ENCODE measurements at places on chromosomes 12 and 14. TPM values are rescaled to one million over a fixed set of nuclear protein-coding genes. Genes with fewer than 3 reads are reported as not detected.

DNA sequence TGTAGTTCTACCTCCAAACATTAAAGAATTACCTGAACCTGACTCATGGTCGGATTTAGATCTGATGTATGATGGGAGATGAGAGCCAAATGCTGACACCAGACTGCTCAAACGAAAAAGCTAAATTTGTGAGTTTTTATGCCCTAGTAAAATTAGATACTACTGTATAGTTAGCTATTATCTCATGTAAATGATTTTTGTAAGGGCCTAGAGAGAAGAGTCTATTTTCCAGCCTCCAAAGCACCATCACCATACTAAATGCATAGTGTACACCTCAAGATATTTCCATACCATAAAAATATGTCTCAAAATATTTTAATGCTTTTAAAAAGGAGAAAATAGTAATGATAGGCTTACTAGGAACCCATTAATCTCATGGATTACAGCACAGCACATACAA is 18.3 kb downstream of the ANKS1B start:
- DNase-seq, result no peak

DNA sequence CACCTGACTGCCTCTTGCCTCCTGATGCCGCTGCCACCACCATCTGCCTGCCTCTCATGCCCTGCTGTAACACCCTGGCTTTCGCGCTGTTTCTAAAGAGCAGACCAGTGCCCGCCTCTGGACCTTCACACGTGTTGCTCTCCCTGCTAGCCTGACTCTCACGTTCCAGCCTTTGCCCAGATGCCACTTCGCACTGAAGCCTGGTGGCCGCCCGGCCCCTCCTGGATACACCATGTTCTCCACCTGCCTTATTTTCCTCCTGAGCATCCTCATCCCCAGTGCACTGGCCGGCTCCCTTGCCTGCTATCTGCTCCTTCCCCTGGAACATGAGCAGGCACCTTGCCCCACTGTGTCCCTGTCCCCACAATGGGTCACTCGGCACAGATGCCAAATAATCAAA is 146.5 kb downstream of the PIWIL1 start:
- no peak for DNase-seq

DNA sequence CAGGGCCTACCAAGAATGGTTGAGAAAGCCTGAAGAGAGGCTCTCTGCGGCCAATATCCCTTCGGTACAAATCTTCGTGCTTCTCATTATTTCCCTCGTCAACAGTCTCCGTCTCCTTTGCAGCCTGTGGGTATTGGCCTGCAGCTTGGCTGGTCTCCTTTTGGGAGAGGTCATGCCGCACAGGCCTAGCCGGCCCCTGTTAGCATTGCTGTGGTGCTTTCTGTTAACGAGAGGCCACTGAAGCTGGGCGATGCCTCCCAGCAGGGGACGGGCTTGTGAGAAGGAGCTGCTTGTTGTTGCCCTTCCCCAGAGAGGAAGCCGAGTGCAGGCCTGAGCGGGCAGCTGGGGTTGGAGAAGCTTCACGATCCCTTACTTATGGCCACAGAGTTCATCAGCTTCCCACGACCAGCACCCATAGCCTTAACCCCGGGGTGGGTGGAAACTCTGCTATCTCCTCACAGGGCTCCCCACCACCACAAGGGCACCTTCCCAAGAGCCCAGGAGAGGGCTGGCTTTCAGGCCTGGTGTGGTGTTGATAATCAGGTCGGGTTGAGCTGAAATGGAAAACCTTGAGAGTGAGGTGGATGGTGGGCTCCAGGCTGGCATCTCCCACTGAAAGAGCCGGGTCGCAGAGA is 228.6 kb downstream of the ZFP36L1 start:
- peak; percentile 95 for DNase-seq

DNA sequence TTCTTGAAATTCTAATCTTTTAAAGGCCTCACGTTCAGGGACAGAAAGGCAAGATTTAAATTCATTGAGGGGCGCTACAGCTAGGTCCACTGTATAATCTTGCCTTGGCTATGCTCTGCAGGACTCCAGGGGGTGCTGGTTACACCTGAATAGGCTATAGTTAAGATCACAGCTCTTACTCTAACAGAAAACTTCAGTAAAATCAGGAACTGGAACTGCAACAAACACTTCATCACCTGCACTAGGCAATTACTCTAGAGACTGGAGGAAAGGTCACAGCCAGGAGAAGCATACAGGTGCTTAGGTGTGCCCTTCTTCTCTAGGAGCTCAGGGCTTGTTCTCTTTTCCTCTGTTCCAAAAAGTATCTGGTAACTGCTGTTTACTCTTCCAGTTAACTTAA is 20.9 kb downstream of the SLCO1C1 start:
- DNase-seq, result no peak

DNA sequence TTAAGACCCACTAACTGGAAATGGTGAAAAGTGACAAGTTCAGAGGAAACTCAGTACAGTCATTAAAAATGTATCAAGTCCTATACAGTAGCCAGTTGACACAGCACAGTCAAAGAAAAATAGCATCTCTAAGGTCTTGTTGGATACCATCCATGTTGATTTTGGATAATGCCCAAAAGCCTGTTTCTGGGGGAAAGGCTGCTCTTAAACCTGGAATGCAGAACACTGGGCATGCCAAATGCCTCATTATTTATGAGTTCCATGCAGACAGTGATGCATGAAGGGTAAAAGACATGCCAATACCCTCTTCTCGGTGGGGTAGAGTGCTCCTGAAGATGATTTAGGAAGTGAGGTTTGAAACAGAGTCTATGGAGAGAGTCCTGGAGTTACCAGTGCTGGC is 29.6 kb downstream of the KCNK13 start:
- DNase-seq, result peak; percentile 33

- no peak for DNase-seq
Observed at GRCh38 chr12:38880288-38880687, 25.1 kb downstream of the CPNE8 start.

- DNase-seq, result no peak
Observed at GRCh38 chr12:106160915-106161314, 22.2 kb upstream of the NUAK1 start.

- no peak for DNase-seq
Observed at GRCh38 chr12:54034785-54035310, 2.0 kb downstream of the HOXC5 start.

The NID2 gene
- total RNA-seq, result 50.9 TPM

The TPPP2 gene
- total RNA-seq, result not detected

The PLBD1 gene
- 0.21 TPM for total RNA-seq

All from myocyte (in vitro differentiated cells).